Fibroblast of skin of abdomen (primary cell): ENCODE measurements at places on chromosomes 6 and 20.

DNA sequence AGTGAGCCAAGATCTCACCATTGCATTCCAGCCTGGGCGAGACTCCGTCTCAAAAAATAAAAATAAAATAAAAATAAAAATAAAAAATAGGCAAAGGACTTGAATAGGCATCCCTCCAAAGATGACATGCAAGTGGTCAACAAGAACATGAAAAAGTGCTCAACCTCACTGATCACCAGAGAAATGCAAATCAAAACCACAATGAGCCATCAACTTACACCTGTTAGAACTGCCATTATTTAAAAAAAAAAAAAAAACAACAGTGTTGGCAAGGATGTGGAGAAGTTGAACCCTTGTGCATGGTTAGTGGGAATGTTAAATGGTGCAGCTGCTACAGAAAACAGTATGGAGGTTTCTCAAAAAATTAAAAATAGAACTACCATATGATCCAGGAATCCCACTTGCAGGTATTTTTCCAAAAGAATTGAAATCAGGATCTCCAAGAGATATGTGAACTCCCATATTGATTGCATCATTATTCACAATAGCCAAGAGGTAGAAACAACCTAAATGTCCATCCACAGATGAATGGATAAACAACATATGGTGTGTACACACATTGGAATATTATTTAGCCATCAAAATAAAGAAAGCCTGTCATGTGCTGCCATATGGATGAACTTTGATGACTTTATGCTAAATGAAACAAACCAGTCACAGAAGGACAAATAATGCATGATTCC lies 2.8 kb downstream of the C20orf203 start:
- DNase-seq, result no peak

DNA sequence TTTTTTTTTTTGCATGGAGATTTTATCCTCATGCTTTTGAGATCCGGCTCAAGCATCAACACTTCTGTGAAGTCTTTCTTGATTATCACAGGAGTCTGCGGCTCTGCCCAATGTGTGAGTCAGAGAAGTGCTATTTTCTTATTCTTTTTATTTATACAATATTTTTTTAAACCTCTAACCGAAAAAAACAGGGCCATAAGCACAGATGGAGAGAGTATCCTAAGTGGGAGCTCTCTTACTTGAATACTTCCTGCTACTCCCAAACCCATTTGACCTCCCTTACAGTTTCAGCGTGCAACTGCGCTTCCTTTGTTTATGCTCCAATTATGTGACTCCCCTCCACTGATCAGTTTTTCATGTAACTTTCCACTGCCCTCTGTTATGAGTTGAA lies 8.7 kb upstream of the ATXN1 start:
- peak; percentile 91 for DNase-seq

- DNase-seq, result no peak
These were observed 280.5 kb upstream of the MMS22L start for GRCh38 chr6:97563529-97563928.

GRCh38 chr6:44073612-44074438 lies 53.4 kb downstream of the MRPL14 start:
- DNase-seq, result no peak

- no peak for DNase-seq
These were observed 24.6 kb downstream of the HBS1L start for GRCh38 chr6:135030056-135030473.
